ENCODE measurements at places on chromosomes 16 and 17. TPM values are rescaled to one million over a fixed set of nuclear protein-coding genes. Genes with fewer than 3 reads are reported as not detected.

The KRT34 gene
- polyA plus RNA-seq, result 0.29 TPM

The CASKIN1 gene
- polyA plus RNA-seq, result 0.02 TPM

The UNC13D gene
- polyA plus RNA-seq, result 0.11 TPM

The CES1 gene
- polyA plus RNA-seq, result 1.1 TPM

The ZNF688 gene
- polyA plus RNA-seq, result 6.8 TPM

The ATP2C2 gene
- not detected for polyA plus RNA-seq

The ITGB4 gene
- 0.21 TPM for polyA plus RNA-seq

DNA sequence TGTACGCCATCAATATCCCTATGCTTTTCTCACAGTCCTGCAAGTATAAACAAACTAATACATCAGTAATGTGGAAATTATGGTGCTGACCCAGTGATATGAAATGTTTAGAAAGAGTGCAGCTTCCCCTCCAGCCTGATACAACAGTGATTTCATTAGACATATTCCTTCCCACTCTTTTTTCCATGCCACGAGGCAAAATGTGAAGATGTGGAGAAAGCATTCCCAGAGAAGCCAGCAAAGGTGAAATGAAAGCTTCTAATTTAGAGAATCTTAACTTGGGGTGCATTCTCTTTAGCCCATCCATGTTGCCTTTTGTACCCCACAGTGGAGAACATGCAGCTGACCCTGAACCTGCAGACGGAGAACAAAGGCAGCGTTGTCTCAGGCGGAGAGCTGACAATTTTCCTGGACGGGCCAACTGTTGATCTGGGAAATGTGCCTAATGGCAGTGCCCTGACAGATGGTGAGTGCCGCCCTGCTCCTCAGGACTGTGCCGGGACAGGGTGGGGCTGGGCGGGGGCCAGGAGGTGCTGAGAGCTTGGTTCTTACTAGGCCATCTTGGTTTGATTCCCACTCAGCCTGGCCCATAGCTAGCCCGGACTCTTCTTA lies 77.8 kb downstream of the WWP2 start:
- DNase-seq, result no peak

DNA sequence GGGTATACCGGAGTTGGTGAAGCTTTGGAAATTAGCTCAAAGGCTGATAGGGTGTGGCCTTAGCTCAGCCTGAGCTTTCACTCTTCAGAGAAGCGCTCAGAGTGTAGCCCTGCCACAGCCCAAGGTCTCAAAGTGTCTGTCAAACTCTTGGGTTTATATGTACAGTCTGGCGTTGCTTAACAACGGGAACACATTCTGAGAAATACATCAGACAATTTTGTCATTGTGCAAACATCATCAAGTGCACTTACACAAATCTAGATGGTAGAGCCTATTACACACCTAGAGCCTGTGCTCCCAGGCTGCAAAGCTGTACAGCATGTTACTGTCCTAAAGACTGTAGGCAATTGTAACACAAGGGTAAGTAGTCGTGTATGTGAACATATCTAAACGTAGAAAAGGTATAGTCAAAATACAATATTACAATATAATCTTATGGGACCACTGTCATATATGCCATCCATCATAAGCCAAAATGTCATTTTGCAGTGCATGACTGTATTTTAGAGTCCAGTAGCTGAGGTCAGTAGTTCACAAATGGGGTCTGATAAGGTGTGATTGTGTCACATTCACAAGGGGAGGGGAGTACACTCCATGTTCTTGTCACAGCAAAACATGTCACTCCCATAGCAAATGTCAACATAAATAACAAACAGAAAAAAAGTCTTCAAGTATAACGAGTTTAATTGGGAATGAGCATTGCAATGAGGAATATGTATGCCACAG lies 20.6 kb downstream of the CHAD start:
- no peak for DNase-seq

DNA sequence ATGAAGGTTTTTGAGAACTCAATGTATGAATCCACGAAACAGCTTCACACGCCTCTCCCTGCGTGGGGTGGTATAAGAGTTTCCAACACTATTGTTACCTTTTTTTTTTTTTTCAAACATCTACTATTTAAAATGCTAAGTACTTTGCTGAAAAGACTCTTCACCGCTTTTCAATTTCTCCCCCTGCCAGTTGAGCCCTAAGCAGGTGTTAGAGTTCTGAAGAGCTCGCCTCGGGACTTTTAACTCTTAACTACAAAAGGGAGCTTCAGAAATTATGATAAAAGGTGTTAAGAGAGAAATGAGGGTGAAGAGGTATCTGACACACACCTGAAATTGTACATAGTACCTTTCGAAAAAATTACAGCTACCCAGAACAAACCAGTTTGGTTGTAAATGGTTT lies 20.9 kb upstream of the PSMD7 start:
- DNase-seq, result no peak

GRCh38 chr17:78374189-78374588 lies 4.3 kb upstream of the PGS1 start:
- no peak for DNase-seq

- DNase-seq, result no peak
Measured at GRCh38 chr16:23031508-23032098, 117.6 kb downstream of the USP31 start.

DNA sequence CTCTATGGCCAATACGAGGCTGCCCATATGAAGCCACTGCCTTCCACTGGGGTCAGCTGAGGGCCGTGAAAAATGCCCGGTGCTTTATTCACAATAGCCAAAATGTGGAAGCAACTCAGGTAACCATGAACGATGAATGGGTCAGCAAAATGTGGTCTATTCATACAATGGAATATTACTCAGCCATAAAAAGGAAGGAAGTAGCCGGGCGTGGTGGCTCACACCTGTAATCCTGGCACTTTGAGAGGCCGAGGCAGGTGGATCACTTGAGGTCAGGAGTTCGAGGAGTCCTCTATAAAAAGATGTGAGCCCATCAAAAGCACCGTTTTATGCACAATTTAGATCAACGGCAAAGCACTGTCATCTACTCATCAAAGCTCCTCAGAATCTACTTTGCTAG lies 5.2 kb upstream of the TRAP1 start:
- no peak for DNase-seq

DNA sequence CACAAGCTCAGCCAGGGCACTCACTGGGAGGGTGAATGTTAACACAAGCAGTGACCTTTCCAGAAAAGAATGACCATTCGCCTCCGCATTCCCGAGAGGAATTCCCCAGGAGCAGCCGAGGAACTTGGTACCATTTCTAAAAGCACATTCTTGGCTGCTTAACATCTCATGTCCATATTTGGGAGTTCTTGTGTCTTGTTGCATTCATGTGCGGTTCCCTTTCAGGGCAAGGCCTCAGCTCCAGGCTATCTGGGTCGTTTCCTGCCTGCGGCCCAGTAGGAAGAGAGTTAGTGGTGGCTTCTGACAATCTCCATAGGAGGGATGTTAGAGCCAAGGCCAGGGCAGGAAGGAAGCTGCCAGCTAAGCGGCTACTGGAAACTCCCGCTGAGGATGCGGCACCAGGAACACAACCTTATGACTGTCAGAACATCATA lies 27.8 kb upstream of the MEAK7 start:
- DNase-seq, result peak; percentile 94

DNA sequence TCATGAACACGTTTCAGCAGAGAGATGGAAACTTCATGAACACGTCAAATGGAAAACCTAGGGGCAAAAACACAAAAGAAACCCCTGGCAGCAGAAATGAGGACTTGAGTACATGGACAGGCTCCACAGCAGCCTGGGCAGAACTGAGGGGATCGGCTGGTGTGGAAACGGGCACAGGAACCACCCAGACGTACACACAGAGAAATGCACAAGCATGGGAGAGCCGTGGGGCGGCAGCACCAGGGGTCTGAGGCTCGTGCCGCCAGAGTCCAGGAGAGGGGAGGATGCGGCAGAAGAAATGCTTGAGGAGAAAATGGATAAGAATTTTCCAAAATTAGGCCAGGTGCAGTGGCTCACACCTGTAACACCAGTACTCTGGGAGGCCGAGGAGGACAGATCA lies 30.0 kb downstream of the MAP1LC3B start:
- DNase-seq, result no peak

GRCh38 chr16:30669026-30669902 lies 11.0 kb downstream of the FBRS start:
- no peak for DNase-seq

GRCh38 chr16:86457501-86458148 lies 52.7 kb upstream of the FOXF1 start:
- DNase-seq, result peak; percentile 94

DNA sequence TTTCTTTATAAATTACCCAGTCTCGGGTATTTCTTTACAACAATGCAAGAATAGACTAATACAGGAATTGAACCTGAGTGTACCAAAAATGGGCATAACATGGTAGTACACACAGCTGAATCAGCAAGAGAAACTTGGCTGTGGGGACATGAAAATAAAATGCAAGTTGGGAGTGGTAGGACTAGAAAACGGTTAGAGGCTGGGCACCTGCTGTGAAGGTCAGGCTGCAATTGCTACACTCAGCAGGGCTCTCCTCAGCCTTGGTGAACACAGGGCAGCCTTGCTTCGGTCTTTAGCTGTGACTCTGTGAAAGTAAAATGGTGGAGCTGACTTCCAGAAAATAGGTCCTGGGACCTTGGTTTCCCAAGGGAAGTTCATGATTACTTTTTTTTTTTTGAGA lies 45.6 kb downstream of the CNGB1 start:
- no peak for DNase-seq

DNA sequence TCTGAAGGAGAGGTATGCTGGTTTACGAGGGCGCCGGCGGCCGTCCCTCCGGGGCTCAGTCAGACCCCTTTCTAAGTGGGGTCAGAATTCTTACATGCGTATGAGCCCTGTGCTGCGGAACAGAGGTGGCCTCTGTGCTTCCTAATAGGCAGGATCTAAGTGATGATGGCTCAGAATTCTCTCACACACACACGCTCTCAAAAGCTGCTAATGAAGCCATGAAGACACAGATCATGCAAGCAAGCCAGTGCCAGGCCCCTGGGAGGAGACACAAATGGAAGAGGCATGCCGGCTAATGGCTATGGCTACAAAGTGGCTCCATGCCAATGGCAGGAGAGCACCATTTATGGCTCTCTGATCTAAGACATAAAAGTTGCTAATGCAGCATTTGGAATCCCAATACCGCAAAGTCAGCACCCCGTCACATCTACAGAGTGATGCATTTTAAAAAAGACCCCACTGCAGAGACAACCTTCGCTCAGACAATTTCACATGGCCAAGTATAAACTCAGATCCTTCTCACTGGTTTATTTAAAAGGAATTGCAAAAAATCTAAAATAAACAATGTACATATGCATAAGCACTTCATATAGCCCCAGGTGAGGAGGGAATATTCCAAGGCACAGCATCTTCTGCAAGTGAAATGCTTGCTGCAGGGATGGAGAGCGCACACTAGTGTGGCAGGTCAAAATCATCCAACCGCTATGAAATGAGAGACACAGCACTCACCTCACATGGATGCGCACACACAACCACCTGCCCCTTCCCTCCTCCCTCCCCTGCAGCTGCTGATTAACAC lies 24.5 kb downstream of the NPLOC4 start:
- DNase-seq, result no peak

- no peak for DNase-seq
Measured at GRCh38 chr17:19402171-19402570, 8.9 kb upstream of the RNF112 start.

- DNase-seq, result peak; percentile 90
Measured at GRCh38 chr17:59754552-59754951, 47.1 kb downstream of the VMP1 start.

DNA sequence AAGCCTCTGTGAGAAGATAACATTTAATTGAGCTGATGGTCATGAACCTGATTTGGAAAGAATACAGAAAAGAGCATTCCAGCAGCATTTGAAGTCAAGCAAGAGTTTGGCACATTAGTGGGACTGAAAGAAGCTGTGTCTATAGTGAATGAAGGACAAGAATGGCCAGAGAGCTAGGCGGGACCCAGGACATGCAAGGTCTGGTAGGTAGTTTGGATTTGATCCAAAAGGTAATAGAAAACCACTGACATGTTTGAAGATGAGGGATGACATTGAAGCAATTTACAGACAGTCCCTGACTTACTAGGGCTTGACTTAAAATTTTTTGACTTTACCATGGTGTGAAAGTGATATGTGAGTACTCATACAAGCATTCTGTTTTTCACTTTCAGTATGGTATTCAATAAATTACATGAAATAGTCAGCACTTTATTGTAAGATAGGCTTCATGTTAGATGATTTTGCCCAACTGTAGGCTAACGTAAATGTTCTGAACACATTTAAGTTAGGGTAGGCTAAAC lies 7.6 kb downstream of the CYB5B start:
- no peak for DNase-seq
